Activated CD4-positive, alpha-beta T cell treated with anti-CD3 and anti-CD28 coated beads, Interleukin-2, amount 50 U/mL, for 24 hours (primary cell): ENCODE measurements at places on chromosomes 13 and 19.

DNA sequence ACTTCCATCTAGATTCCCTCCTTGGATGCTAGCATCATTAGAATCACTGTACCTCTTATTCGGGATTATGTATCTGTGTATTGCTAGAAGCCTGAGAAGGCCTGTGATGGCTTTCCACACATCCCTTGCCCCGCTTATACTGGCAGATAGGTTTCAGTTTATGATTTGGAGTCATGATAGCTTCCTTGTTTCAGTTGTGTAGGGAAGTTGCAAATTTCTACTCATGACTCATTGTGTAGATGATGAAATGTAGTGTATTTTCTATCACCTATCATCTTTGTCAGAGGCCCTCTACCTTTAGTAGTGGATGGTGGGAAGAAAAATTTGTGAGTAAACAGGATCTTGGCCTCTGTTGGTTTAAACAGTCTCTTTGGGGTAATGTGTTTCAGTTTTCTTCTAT lies 165.2 kb downstream of the GGACT start:
- DNase-seq: no peak

DNA sequence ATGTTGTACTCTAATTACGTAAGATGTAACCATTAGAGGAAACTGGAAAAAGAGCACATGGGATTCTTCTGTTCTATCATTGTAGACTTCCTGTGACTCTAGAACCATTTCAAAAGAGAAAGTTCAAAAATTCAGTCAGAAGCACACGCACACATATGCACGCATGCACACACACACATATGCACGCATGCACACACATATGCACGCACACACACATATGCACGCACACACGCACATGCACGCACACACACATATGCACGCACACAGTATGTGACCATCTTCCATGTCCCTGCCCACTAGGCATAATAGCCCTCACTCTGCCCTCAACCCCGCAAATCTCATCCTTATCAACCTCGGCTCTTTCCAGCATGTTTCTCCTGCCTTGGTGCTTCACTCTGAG lies 14.0 kb downstream of the GP6 start:
- no peak for DNase-seq

DNA sequence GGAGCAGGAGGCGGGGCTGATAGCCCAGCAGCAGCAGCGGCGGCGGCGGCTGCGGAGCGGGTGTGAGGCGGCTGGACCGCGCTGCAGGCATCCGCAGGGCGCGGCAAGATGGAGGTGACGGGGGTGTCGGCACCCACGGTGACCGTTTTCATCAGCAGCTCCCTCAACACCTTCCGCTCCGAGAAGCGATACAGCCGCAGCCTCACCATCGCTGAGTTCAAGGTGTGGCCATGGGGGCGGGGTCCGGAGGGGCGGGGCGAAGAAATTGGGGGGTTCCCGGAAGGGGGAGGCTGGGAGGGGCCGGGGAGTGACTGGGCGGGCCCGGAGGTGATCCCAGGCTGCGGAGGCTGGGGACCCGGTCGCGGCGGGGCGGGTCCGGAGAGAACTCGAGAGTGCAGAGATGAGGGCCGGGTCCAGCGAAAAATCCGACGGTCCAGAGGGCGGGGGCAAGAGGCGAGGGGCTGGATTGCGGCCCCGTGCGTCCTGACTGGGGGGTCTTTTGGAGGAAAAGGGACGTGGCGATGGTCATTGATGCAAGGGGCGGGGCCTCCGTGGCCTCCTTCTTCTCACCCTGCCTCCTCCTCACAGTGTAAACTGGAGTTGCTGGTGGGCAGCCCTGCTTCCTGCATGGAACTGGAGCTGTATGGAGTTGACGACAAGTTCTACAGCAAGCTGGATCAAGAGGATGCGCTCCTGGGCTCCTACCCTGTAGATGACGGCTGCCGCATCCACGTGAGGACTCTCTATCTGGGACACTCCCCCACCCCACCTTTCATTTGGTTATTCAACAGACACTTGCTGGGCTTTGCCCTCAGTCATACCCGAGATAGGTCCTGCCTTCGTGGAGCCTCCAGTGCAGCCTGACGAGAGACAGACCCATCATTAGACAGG lies at the start of gene TBCB:
Gene TBCB (plus strand): TSS at position 16 of the 891 bp plus-strand sequence. CDS start 93 bp downstream, at position 109.
- DNase-seq: peak; percentile 89

GRCh38 chr13:101627556-101627943 lies 175.1 kb downstream of the ITGBL1 start:
- DNase-seq: no peak

- no peak for DNase-seq
Measured at GRCh38 chr19:13025819-13026456, 30.7 kb downstream of the NFIX start.

- DNase-seq: no peak
Measured at GRCh38 chr19:31290931-31291590, 58.2 kb downstream of the TSHZ3 start.

- no peak for DNase-seq
Measured at GRCh38 chr19:41484822-41485221, 41.9 kb downstream of the ERICH4 start.

GRCh38 chr19:9456018-9456689 lies 20.8 kb upstream of the ZNF266 start:
- DNase-seq: no peak
